PC-3 (cell line): ENCODE measurements at places on chromosomes 4 and X. TPM values are rescaled to one million over a fixed set of nuclear protein-coding genes. Genes with fewer than 3 reads are reported as not detected.

Gene SPP1
- total RNA-seq, result not detected in 2 replicates

Gene AVPR2
- not detected in 2 replicates for total RNA-seq

DNA sequence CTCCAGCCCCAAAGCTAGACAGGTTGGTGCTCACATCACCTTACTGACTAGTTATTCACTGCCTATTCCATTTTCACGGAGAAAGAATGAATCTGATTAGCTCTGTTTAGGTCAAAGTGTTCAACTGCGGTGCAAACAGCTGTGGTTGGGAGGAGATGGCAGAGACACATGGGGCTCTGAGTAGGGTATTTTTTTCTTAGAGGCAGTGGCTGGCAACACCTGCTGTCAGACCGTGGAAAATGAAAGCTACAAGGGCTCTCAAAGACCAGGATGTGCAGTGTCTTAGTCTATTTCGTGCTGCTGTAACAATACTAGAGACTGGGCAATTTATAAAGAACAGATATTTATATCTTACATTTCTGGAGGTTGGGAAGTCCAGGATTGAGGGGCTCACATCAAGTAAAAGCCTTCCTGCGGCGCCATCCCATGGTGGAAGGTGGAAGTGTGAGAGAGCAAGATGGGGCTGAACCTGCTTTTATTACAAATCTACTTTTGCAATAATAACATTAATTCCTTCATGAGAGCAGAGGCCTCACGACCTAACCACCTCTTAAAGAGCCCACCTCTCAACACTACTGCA lies 10.6 kb downstream of the NYX start:
- peak; percentile 6 for DNase-seq
- no peaks in the 10 kb centered on the region for H3K36me3 ChIP-seq
- no peak overlapping the region for H3K4me3 ChIP-seq
- H3K4me1 ChIP-seq, result no peaks in the 10 kb centered on the region

Gene LGI2
- 0.18 and 3.4 TPM in 2 replicates for total RNA-seq

GRCh38 chrX:16239211-16239610 lies 71.9 kb downstream of the MAGEB17 start:
- DNase-seq, result peak; percentile 88
- peaks cover 21% of the 10 kb centered on the region for H3K4me1 ChIP-seq
- H3K4me3 ChIP-seq, result no peak overlapping the region
- H3K36me3 ChIP-seq, result no peaks in the 10 kb centered on the region
- H3K27ac ChIP-seq, result peak overlapping the region; percentile 67
- no peaks in the 10 kb centered on the region for H3K27me3 ChIP-seq

Gene SHROOM2
- 6.5 and 8.6 TPM in 2 replicates for total RNA-seq

GRCh38 chr4:68948044-68948743 lies 3.4 kb downstream of the UGT2A3 start:
- no peak overlapping the region for H3K27ac ChIP-seq
- H3K36me3 ChIP-seq, result no peaks in the 10 kb centered on the region
- no peaks in the 10 kb centered on the region for H3K27me3 ChIP-seq
- H3K4me3 ChIP-seq, result no peak overlapping the region

- no peaks in the 10 kb centered on the region for H3K36me3 ChIP-seq
- no peaks in the 10 kb centered on the region for H3K27me3 ChIP-seq
- DNase-seq, result peak; percentile 52
Observed at GRCh38 chr4:111475001-111475400, 670.3 kb upstream of the FAM241A start.

- no peaks in the 10 kb centered on the region for H3K36me3 ChIP-seq
- no peak for DNase-seq
- no peaks in the 10 kb centered on the region for H3K27me3 ChIP-seq
- no peak overlapping the region for H3K27ac ChIP-seq
- H3K4me1 ChIP-seq, result peaks cover 12% of the 10 kb centered on the region
- H3K4me3 ChIP-seq, result no peak overlapping the region
Observed at GRCh38 chr4:150773032-150773431, 191.1 kb downstream of the MAB21L2 start.

- peaks cover 69% of the 10 kb centered on the region for H3K4me1 ChIP-seq
- no peak overlapping the region for H3K4me3 ChIP-seq
- H3K36me3 ChIP-seq, result no peaks in the 10 kb centered on the region
Observed at GRCh38 chr4:74631338-74631737, 163.0 kb downstream of the BTC start.

Gene SNX12
- 43.9 and 48.4 TPM in 2 replicates for total RNA-seq

DNA sequence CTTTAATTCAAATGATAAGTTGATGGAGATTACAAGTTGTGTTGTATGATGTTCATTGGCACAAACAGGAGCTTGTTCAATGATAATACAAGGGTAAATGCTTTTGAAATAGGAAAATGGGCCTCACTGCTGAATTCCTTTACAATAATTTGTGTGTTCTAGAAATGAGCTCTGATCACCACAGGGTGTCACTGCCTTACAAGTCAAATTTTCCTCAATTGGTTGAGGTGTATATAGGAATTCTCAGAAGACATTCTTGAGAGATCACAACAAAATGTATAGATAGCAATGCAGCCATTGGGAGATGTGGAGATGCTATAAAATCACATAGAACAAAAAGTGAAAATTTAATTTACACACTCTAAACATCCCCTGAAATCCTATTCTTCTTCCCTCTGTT lies 49.6 kb downstream of the KLF8 start:
- no peaks in the 10 kb centered on the region for H3K36me3 ChIP-seq
- peaks cover 14% of the 10 kb centered on the region; the same call in 1 of the 2 replicates for H3K27me3 ChIP-seq
- H3K4me3 ChIP-seq, result no peak overlapping the region

DNA sequence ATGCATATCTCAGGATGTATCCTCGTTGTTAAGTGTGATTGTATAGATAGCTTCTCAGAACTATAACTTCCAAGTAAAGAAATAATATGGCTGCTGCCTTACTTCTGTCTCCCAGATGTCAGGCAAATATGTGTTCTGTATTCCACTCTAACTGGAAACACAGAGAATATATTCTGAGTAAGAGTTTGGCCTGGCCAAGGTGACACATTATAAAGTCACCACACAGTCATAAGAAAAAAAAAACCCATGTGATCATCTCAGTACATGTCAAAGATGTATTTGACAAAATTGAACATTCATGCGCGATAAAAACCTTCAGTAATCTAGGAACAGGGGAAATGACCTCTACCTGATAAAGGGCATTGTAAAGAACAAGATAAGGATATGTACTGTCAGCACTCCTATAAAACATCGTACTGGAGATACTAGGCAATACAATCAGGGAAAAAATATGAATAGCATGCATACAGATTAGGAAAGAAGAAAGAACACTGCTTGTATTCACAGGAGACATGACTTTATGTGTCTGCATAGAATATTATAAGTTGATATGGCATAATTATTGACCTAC lies 207.1 kb downstream of the ZNF330 start:
- H3K27me3 ChIP-seq, result no peaks in the 10 kb centered on the region
- no peaks in the 10 kb centered on the region for H3K36me3 ChIP-seq
- peaks cover 4% of the 10 kb centered on the region; the same call in 1 of the 2 replicates for H3K4me1 ChIP-seq
- H3K27ac ChIP-seq, result no peak overlapping the region
- DNase-seq, result peak; percentile 55

GRCh38 chrX:118350221-118350620 lies 4.3 kb downstream of the WDR44 start:
- H3K27ac ChIP-seq, result no peak overlapping the region
- H3K36me3 ChIP-seq, result no peaks in the 10 kb centered on the region
- H3K27me3 ChIP-seq, result no peaks in the 10 kb centered on the region
- peaks cover 20% of the 10 kb centered on the region for H3K4me1 ChIP-seq

DNA sequence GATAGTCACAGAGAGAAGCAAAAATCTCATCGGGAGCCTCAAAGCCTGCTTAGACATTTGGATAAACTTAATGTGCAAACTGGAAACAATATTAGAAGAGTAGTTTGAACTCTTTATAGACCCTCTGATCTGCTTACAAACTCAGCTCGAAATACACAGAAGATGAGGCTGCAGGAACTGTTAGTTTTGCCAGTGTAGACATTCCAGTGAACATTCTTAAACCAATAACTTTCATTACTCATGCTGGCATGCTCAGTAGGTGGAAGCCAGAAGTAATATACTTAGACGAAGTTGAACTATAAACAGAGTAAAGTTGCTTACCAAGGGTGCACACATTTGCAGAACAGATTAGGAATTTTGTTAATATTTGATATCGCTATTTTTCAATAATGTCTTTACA lies 303.5 kb downstream of the ANKRD50 start:
- peaks cover 49% of the 10 kb centered on the region for H3K4me1 ChIP-seq
- peak overlapping the region; percentile 9; the same call in 1 of the 2 replicates for H3K4me3 ChIP-seq
- H3K27me3 ChIP-seq, result no peaks in the 10 kb centered on the region
- H3K36me3 ChIP-seq, result no peaks in the 10 kb centered on the region

DNA sequence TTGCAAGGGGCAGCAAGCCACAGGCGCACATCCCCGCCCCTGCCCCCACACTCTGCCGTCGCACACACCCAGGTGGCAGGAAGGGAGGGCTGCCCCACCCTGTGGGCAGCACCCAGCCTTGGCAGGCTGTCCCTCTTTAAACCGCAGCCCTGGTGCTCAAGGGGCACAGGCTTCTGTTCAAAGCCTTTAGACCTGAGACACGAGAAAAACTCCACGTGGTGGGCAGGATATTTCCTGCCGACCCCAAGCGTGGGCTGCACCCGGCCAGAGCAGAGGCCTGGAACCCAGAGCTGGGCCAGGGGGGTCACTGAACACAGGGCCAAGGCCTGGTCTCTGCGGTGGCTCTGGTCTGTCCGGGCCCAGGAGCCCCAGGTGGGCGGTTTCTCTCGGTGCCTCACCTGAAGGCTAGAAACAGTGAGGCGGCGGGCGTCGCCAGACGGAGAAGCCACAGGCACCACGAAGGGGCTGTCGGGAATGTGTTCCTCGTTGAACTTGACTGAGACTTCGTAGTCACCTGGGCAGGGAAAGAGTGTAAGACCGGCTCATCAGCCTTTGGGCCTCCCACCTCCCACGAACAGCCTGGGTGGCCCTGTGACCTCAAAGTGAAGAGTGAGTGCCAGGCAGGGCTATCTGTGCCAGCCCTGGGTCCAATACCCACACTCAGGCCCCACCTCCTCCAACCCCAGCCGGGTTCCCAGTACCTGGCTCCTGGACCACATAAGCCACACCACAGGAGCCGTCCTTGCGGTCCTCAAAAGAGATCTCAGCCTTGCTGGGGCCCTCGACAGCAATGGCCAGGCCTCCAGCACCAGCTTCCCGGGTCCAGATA lies 23.0 kb downstream of the FLNA start:
- DNase-seq, result no peak
- H3K27me3 ChIP-seq, result no peaks in the 10 kb centered on the region
- no peak overlapping the region for H3K4me3 ChIP-seq
- H3K4me1 ChIP-seq, result no peaks in the 10 kb centered on the region
- peaks cover 58% of the 10 kb centered on the region for H3K36me3 ChIP-seq

DNA sequence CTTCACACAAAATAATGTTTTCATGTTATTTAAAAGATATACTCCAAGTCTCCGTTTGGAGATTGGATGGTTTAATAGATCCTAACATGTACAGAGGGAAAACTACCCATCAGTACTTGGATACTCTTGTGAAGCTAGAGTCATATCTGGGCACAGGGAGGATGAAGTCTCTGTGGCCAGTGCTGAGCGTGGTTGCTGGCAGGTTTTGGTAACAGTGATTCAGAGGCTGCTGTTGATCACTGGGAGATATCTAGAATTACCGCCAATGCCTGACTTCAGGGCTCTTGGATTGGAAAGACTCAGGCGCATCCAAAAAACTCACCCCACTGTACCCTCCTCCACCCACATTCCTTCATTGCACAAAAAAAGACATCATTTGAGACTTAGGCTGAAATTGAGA lies 107.2 kb upstream of the PGRMC2 start:
- no peaks in the 10 kb centered on the region for H3K36me3 ChIP-seq
- no peak for DNase-seq
- 0 out of 2 replicates have a peak, but pooled peaks cover 3% of the 10 kb centered on the region for H3K4me1 ChIP-seq
- no peak overlapping the region for H3K4me3 ChIP-seq
- no peak overlapping the region for H3K27ac ChIP-seq

Gene GPR34
- total RNA-seq, result not detected in 2 replicates

Gene GAGE12F
- not detected in 2 replicates for total RNA-seq

Gene VEGFD
- not detected in 2 replicates for total RNA-seq

Gene CXorf49
- not detected in 2 replicates for total RNA-seq

Gene SPIN4
- total RNA-seq, result 9.0 and 12.1 TPM in 2 replicates

GRCh38 chr4:159048166-159048886 lies 54.6 kb upstream of the RAPGEF2 start:
- H3K27ac ChIP-seq, result no peak overlapping the region
- H3K4me3 ChIP-seq, result peak overlapping the region; percentile 58
- H3K36me3 ChIP-seq, result no peaks in the 10 kb centered on the region
- H3K4me1 ChIP-seq, result no peaks in the 10 kb centered on the region; the same call in 1 of the 2 replicates
